ENCODE measurements at places on chromosomes 3 and 15.

DNA sequence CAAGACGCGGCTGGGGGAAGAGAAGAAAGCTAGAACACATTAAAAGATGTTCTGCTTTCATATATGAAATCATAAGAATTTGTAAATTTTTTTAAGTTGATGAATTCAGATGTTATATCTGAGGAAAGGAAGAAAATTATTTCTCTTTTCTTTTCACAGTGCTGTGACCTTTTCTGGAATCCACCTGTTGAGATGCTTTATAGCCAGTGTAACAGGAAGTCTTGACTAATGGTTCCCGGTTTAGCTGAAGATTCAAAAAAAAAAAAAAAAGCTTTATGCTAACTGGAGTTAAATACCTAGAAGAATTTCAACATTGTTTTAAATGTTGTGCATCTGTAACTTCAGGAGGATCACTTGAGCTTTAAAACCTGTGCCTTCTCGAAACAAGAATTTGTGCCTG lies 9.9 kb downstream of the GTPBP8 start:
- DNase-seq: no peak

GRCh38 chr3:146313746-146314111 lies 62.8 kb upstream of the PLSCR4 start:
- peak; percentile 28 for DNase-seq

- no peak for DNase-seq
Measured at GRCh38 chr3:160601288-160601687, 35.9 kb upstream of the KPNA4 start.

GRCh38 chr15:80923668-80924067 lies 66.0 kb downstream of the MESD start:
- DNase-seq: no peak

DNA sequence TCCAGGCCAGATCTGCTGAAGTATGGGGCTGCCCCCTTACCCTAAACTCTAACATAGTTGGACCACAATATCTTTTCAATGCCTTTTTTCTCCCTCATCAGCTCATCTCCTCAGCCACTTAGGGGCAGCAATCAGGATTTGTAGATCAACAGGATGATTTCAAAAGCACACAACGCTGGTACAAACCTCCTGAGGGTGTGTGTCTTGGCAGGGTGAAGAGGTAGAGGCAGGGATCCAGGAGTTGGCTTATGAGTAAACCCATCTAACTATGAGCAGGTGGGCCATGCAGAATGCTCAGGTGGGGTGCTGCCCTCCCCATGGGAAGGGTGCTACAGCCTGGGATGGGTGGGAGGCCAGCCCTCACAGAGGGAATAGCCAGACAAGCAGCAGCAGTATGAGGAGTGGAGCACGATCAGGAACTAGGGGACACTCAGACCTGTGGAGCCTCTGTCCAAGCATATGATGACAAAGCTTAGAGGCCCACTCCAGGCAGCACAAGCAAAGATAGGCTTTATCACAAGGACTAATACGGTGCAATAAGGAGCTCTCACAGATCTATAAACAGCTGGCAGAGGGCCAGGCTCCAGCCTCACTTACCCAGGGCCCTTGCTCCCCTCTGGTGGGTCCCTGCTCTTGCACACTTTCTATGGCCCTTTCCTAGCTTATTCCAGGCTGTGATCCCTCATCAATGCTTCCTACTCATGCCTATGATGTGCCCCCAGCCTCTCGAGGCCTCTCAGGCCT lies 32.2 kb downstream of the IL20RB start:
- no peak for DNase-seq

- DNase-seq: no peak
Measured at GRCh38 chr3:141740349-141740748, 2.3 kb downstream of the RNF7 start.

- no peak for DNase-seq
Measured at GRCh38 chr15:39793923-39794322, 11.3 kb upstream of the FSIP1 start.

GRCh38 chr3:69122403-69122802 lies at the start of gene LMOD3:
LMOD3 (minus strand) TSS chr3:69122595; CDS start chr3:69122386, 209 bp downstream.
- DNase-seq: no peak

GRCh38 chr3:60313951-60314461 lies 937.2 kb downstream of the FHIT start:
- no peak for DNase-seq

GRCh38 chr3:150074697-150075416 lies 104.2 kb upstream of the PFN2 start:
- DNase-seq: no peak

GRCh38 chr15:51658664-51659063 lies 22.6 kb upstream of the SCG3 start:
- no peak for DNase-seq

DNA sequence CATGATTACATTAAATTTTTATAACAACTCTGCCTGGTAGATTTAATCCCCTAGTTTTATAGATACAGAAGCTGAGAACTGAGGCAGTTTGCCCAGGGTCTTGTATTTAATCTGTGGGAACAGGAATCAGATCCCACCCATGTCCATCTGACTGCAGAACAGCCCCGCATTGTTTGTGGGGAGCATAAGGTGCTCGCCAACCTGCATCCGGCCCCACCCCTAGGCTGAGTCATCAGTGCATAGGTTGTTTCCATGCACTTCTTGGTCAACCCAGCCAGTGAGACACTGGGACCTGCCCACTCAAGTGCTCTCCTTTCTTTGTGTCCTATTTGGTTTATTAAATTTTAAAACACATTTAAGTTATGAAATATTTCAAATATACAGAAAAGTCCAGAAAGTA lies 266.2 kb downstream of the OPA1 start:
- DNase-seq: no peak

GRCh38 chr3:15102256-15102655 lies 3.3 kb upstream of the RBSN start:
- no peak for DNase-seq

- DNase-seq: no peak
Measured at GRCh38 chr3:37787153-37787867, 74.4 kb upstream of the CTDSPL start.

- DNase-seq: no peak
Measured at GRCh38 chr3:115937054-115937453, 313.7 kb downstream of the GAP43 start.

- DNase-seq: no peak
Measured at GRCh38 chr3:48951764-48952163, 33.1 kb downstream of the ARIH2 start.

- peak; percentile 88 for DNase-seq
Measured at GRCh38 chr15:57541805-57542504, 49.7 kb upstream of the MYZAP start.

DNA sequence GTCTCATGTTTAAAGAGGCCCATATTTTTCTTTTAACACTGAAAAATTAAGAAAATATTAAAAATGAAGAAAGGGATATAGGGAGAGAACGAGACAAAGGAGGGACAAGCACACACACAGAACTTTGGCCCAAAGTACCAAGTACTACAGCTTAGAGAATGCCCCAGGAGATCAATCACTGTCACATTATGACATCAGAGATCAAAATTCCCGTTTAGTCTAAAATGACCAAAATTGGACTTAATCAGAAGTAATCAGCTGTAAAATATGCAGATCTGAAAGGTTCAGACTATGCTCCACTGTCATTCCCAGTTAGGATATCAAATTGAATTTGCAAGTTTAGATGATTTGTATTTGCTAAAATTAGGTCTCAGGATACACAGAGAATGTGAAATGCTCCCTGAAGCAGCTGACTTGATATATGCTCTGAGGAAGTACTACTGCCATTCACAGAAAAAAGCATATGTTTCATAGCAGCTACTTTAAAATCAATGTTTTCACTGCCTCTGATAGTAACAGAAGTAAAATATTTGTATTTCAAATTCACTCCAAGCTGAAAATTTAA lies 123.0 kb downstream of the PEAK1 start:
- no peak for DNase-seq

- DNase-seq: no peak
Measured at GRCh38 chr3:24388159-24388558, 106.5 kb downstream of the THRB start.

DNA sequence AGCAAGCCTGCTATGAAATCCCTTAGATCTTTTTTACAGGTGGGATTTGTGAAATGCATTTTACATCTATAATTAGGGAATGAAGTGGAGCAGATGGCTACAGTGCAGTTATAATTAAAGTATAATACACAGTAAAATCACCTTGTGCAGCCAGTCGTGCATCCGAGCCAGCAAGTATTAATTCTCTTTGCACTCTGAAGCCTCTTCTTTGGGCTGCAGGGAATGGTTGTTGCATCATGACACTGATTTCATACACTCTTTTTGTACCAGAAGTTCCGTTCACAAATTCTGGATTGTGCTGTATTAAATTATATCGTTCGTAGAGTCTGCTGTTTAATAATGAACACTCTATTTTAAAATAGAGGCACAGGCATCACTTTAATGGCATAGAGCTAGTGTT lies 28.7 kb upstream of the TP63 start:
- DNase-seq: no peak

DNA sequence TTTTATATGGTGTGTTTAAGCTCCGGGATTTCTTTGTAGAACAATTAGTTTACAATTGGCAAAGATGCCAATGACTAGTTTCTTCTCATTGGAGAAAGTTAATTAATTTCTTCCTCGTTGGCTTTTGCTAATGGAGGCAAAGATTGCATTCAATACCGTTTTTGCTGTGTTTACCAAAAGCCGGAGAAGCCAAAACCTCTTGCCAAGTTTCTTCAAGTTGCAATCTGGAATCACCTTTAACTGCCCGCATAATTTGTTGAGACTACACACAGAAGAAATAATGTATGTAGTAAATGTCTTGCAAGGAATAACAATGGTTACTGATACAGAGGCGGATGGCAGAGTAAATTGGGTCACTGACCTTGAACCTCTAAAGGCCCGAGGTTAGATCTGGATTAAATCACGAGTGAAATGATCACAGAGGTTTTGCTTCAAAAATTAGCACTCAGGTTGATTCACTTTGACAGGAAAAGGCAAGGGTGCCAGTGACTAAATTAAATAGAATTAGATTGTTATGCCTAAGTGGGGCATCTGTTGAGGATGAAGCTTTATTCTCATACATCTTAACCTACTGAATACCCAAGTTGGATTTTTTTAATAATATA lies 732.1 kb upstream of the NR2F2 start:
- DNase-seq: no peak

- no peak for DNase-seq
Measured at GRCh38 chr15:80156176-80156720, 3.4 kb downstream of the FAH start.

DNA sequence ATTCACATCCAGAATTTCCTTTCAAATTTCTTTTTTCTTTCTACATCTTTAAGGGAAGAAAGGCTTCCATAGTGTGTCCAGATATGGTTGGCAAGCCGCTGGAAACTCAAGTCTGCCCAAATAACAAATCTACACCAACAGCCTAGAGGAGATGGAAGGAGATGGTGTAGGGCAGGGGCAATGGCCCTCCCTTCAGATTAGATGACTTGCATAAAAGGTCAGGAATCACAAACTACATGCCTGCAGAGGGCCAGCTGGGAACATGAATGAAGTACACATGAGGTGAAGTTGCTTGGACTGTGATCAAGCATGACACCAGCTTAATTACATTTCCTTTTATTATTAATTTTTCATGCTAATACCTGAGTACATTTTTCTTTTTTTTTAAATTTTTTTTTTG lies 10.2 kb downstream of the SLC27A2 start:
- DNase-seq: no peak

DNA sequence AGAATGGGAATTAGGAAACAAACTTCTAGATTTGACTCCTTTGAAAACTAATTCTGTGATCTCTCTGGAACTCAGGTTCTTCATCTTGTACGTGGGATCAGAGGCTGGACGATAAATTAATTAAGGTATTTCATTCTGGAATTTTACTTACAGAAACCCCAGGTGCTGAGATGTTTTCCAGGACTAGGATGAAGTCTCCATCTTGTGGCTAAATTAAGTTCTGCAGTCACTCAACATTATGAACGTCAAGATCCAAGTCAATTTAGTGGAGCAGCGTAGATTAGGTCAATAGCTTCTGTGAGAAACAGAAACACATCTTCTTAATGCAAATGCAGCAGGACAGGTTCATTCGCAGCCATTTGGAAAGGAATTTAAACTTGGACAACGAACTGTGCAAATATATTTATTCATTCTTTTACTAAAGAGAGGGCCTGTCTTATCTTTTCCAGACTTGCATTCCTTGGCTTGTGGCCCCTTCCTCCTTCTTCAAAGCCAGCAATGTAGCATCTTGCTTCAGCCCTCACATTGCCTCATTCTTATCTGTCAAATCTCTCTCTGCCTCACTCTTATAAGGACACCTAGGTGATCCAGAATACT lies 26.7 kb upstream of the TMC3 start:
- peak; percentile 64 for DNase-seq

GRCh38 chr3:167675848-167676247 lies 22.1 kb upstream of the WDR49 start:
- DNase-seq: no peak

GRCh38 chr3:150627557-150627956 lies 24.4 kb downstream of the SELENOT start:
- no peak for DNase-seq

- DNase-seq: peak; percentile 62
Measured at GRCh38 chr3:149638228-149639092, 19.4 kb downstream of the WWTR1 start.

GRCh38 chr3:193732391-193732790 lies 139.4 kb downstream of the OPA1 start:
- peak; percentile 91 for DNase-seq

- no peak for DNase-seq
Measured at GRCh38 chr15:69392352-69392751, 21.8 kb upstream of the KIF23 start.

DNA sequence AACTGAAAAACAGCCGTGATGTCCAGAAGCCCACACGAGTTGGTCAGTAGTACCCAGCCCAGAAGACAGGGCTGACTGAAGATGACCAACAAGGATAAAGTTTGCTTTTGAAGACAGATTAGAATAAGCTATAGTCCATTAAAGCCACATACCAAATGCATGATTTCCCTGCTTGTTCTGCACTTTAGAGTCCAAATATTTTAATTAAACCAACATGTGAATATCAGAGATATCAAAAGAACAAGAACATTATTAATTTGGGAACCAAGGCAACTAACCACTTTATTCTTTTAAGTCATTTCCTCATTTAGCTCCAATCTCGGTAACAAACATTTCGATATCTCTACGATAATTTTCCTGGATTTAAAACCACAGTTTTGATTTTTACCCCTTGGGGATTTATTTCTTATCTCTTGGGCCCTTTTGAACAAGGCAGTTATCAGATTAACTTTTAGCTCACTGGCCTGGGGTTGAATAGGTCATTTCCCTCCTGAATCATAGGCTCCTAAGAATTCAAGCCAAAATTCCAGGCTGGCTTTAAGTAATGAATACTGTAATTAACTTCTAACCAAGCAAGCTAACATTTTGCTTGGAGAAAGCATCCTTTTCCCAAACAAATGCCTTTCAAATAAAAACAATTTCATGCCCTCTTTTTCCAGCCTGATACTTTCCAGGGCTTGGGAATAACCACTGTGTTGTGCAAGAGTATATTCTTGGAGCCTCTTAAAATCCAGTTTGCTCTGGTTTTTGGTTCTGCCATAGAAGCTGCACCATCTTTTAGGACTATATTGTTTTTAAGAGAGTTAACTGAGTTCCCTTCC lies 102.9 kb upstream of the NR2E3 start:
- peak; percentile 40 for DNase-seq

DNA sequence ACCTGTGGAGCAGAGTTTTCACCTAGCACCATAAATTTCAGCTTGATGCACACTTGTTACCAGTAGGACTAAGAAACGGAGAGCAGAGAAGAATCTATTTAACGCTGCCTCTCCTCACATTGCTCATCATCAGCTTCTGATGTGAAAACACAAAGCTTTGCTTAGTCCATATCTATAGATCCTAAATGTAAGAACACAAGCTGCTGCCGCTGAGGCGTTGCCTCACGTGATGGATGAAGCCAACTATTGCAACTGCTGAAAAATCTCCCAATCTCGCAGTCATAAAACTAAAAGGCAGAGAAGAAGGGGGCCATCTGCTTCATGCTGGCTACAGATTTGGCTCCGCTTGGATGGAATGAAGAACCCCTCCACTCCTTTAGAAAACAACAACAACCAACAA lies 42.7 kb downstream of the CADPS start:
- DNase-seq: no peak

Measured in AG20443 (cell line).